ENCODE measurements at places on chromosomes 5 and 9. TPM values are rescaled to one million over a fixed set of nuclear protein-coding genes. Genes with fewer than 3 reads are reported as not detected.

GRCh38 chr5:8884029-8884428, 661.8 kb downstream of the SEMA5A start:
- no peak for DNase-seq

Gene SLC25A2
- not detected for total RNA-seq

DNA sequence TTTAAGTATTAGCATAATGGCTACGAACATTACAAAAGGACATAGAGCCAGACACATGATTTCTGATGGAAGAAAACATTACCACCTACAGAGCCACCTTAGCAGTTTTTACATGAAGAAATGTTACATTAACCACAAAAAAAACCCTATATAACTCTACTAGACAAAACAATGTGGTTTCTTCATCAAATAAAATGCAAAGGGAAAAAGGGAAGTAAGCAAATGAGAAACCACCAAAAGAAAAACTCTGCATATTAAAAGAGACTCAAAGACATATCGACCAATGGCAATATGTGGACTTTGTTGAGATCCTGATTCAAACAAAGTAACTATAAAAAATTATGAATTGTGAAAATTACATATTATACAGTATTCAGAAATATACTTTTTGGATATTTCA, 132.7 kb downstream of the TSSK1B start:
- DNase-seq, result no peak

Gene FLT4
- 6.1 TPM for total RNA-seq

Gene AQP7
- 150 TPM for total RNA-seq

DNA sequence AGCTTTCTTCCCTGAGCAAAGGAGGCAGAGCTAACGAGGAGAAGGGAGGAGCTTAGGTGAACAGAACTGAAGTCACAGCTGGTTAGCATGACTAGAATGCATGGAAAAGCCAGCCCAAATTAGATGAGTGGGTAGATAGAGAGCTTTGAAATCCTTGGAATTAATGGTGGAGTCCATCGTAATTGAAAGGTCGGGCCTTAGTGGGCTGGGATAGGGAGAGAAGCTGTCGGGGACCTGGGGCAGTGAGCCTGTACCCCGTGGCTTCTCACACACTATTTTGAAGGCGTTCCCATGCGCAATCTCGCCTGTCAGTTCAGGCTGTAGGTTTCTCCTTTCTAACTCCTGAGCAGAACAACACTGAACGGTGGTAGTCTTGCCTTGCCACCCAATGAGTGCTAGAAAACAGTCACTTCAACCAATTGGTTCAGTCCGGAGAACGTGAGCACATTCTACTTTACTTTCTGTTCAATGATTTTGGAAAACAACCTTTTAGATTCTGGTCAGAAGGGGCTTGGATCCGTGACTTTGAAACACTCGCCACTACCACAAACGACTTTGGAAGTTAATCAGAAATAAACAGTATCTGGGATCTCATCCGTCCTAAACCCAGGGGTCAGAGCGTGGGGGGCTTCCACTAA, 655 bp upstream of the RAI14 start:
- no peak for DNase-seq

DNA sequence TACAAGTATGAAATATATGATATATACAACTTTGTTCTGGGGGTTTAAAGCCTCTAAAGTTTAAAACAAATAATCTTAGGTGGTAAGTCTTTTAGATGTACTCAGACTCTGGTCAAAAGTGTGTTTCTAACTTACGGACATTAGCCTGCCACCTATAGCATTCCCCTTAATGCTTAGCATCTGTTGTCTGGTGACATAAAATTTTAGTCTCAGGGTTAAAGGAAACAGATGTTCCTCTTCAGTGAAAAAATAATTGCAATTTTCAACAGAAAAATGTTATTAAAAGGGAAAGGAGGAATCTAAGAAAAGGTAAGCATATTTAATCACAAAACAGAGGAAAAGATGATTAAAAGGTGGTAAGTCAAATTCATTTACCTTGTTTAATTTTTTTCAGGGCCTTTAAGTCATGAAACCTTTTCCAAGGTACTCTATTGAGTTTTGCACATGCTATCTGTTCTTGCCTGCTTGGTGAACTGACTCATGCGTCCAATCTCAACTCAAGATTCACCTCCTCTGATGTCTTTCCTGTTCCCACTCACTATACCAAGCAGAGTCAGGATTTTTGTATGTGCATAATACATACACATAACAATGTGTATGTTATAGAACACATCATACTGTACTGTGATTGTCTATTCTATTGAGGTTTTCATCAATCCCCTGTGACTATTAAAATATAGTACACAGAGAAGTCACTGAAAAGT, 7.9 kb downstream of the TMEM167A start:
- DNase-seq, result no peak

- no peak for DNase-seq
Observed at GRCh38 chr5:71533615-71534014, 53.5 kb upstream of the MCCC2 start.

Gene CTNNA1
- 341 TPM for total RNA-seq

GRCh38 chr9:98916660-98917059, 27.0 kb upstream of the COL15A1 start:
- DNase-seq, result peak; percentile 74

DNA sequence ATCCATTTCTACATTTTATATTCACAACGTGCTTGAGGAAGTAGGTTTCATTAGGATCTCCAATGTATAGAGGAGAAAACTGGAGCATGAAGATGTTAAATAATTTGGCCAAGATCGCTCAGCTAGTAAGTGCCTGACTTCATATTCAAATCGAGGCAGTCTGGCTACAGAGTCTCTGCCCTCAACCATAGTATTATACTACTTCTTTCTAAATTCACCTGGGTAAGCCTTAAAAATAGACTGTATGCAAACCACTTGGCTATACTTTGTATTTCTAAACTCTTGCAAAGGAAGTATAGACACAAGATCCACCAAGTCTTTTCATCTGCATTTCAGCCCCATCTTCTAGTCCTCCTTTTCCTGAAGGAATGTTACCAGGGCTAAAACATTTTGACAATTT, 232.0 kb downstream of the PLK2 start:
- no peak for DNase-seq

Gene C1QTNF3
- total RNA-seq, result 0.49 TPM

- DNase-seq, result no peak
Observed at GRCh38 chr9:123487944-123488548, 132.0 kb downstream of the CRB2 start.

Gene MLANA
- total RNA-seq, result not detected

Gene PTGES2
- 141 TPM for total RNA-seq

DNA sequence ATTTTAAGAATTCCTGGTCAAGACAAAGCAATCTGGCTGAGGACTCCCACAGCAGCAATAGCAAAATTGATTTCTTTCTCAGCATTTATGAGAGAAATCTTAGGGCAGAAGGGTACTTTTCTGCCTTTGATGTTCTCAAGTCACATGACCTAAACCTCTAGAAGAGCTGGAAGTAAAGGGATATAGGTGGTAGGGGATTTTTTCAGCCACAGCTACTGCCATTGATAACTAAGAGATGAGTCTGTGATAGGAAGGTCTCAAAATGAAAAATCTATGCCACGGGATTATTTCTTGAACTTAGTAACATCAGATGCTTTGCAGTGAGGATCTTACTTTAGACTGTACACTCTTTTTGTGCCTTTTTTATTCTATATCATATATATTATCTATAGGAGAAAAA, 35.6 kb downstream of the IL6ST start:
- no peak for DNase-seq

Gene CATSPER3
- 0.49 TPM for total RNA-seq

GRCh38 chr5:149002761-149003689, 59.8 kb downstream of the SH3TC2 start:
- DNase-seq, result no peak

Gene GZMA
- total RNA-seq, result 1.5 TPM

DNA sequence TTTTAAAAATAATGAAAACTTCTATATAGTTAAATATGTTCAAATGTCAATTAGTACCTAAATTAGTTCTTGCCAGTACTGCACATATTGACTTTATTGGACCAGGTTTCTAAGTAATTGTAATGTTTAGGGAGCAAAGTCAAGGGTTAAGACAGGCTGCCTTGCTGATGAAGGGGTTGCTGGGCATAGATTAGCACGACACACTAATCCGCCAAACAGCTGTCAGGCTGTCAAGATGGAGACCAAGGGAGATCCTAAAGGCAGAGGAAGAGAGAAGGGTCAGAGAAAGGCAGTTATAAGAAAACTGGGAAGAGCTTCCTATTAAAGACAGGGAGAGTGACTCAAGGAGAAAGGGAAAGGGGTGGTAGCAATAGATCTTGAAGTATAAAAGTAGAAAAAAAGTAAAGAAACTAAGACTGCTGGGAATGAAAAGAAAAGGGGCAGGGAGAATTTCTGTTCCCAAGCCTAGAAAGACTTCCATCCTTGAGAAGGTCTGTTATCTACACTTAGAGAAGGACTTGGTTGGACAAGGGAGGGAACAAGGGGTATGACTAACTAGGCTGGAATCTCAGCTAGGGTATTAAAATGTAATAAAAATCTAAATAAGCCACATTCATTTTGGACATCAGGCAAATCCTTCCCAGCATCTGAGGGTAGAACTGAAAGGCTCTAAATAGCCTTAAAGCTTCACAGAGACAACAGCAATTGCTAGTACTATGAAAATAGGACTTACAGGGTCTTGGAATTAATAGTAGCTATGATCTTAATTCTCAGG, 188.7 kb downstream of the FBXL17 start:
- DNase-seq, result no peak

- no peak for DNase-seq
Observed at GRCh38 chr5:136141561-136141960, 8.9 kb downstream of the SMAD5 start.

DNA sequence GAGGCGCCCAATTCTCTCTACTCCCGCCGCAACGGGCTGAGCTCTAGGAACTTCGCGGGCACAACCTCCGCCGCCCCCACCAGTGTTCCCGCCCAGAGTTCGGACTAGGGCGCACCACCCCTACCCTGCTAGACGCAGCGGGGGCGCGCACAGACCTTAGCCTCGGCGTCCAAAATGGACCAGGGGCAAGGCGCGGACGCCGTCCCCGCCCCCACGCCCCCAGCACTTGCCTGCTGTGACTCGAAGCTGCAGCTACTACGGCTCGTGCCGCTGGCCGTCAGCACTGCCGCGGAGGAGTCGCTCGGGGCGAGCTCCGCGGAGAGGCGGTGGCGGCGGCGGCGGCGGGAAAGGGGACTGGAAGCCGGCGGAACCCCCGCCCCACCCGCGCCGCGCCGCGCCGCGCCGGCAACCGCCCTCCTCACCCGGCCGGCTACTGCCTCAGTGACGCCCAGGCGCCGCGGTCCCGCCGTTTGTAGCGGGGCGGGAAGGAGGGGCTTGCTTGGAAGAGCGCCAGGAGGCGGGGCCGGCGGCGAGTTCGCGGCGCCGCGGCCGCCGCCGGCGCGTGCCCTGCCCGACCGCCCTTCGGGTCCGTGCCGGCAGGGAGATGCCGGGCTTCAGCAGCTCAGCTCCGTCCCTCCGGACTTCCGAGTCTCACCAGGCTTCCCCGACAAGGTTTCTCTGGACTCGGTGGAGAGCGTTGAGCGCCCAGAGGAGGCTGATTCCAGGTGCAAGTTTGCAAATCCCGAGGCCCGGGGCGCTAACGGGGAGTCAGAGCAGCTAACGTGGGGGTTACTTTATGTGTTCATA, 4.5 kb downstream of the ELAVL2 start:
- DNase-seq, result no peak

GRCh38 chr5:178129296-178129695, 1.5 kb upstream of the RMND5B start:
- no peak for DNase-seq

- no peak for DNase-seq
Observed at GRCh38 chr9:100725371-100725770, 147.5 kb downstream of the CAVIN4 start.

- DNase-seq, result no peak
Observed at GRCh38 chr5:139743001-139743771, 52.4 kb upstream of the PSD2 start.

DNA sequence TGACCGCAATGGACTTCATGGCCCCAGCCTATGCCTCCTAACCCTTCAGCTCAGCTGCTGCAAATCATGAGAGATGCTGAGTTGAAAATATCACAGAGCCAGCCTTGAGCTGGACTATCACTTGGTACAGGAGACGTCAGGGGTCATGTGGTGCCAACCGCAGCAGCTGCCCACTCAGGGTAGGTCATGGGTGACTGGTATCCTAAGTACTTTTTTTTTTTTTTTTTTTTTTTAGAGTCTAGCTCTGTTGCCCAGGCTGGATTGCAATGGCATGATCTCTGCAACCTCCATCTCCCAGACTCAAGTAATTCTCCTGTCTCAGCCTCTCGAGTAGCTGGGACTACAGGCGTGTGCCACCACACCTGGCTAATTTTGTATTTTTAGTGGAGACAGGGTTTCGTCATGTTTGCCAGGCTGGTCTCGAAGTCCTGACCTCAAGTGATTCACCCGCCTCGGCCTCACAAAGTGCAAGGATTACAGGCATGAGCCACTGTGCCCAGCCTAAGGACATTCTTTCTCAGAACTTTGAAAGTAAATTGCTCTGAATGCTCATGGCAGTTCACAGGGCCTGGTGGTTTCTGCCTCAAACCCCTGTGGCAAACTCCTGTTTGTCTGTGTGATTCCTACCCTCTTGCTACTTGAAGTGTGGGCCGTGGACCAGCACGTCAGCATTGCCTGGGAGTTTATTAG, 21.3 kb downstream of the WWC1 start:
- DNase-seq, result no peak

Gene MEF2C
- total RNA-seq, result 54.2 TPM

Gene RUSC2
- 27.5 TPM for total RNA-seq

Gene MYMK
- total RNA-seq, result not detected
